NCI-H1092 (cell line): ENCODE measurements at places on chromosomes 7 and 10.

GRCh38 chr7:111030336-111030735 is 60.6 kb upstream of the LRRN3 start:
- no peak for DNase-seq

- no peak for DNase-seq
These were observed 2.0 kb upstream of the BLVRA start for GRCh38 chr7:43756368-43757072.

GRCh38 chr10:9297580-9297979 is 1243.1 kb downstream of the GATA3 start:
- no peak for DNase-seq

DNA sequence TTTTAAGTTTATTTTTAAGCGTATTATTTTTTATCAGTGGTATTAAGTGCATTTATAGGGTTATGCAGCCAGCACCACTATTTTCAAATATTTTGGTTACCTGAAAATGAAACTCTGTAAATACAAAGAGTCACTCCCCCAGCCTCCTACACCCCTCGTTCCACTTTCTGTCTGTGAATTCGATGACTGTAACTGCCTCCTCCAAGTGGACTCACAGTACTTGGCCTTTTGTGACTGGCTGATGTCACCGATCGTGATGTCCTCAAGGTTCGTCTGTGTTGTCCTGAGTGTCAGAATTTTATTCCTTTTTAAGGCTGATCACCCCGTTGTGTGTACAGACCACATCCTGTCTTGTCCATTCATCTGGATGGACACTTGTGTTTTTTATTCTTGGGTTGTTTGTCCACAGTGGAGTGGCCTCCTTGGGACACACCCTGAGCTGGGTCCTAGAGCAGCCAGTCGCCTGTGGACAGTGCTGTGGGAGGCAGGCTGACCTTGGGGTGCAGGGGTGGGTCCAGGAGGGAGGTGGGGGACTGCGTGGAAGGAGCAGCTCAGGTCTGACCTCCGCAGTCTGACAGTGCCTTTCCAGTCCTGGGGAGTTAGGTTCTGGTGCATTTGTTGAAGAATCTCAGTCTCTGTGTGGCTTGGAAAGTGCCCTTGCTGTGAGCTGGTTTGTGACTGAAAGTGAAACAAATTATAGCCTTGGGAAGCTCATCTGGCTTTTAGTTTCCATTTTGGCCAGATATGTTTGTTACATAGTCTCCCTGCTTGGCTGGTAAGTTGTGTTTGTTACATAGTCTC is 6.9 kb downstream of the MTG1 start:
- no peak for DNase-seq
